ENCODE measurements at places on chromosomes 6 and 20. TPM values are rescaled to one million over a fixed set of nuclear protein-coding genes. Genes with fewer than 3 reads are reported as not detected.

Gene ADTRP
- 29.1 TPM for total RNA-seq

Gene GGTLC1
- total RNA-seq = not detected

Gene TPBG
- not detected for total RNA-seq

Gene ADIG
- total RNA-seq = not detected

Gene ABCC10
- 22.9 TPM for total RNA-seq

Gene TRIM40
- total RNA-seq = not detected

Gene STX16
- 84.0 TPM for total RNA-seq

DNA sequence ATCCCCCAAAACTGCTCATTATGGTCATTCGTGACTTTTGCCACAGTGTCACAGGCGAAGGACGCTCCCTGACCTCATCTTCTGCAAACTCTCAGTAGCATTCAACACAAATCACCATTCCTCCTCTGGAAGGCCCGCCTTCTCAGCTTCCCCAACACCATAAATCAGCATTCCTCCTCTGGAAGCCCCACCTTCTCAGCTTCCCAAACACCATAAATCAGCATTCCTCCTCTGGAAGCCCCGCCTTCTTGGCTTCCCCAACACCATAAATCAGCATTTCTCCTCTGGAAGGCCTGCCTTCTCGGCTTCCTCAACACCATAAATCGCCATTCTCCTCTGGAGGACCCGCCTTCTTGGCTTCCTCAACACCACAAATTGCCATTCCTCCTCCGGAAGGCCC, 288.0 kb upstream of the AGPAT4 start:
- no peaks in the 10 kb centered on the region for H3K36me3 ChIP-seq
- no peak overlapping the region for H3K4me3 ChIP-seq
- H3K4me1 ChIP-seq = no peaks in the 10 kb centered on the region
- no peak overlapping the region for H3K27ac ChIP-seq
- H3K27me3 ChIP-seq = no peaks in the 10 kb centered on the region

GRCh38 chr20:20594171-20594530, 118.3 kb downstream of the RALGAPA2 start:
- peaks cover 6% of the 10 kb centered on the region for H3K36me3 ChIP-seq
- H3K27ac ChIP-seq = no peak overlapping the region
- H3K27me3 ChIP-seq = no peaks in the 10 kb centered on the region

DNA sequence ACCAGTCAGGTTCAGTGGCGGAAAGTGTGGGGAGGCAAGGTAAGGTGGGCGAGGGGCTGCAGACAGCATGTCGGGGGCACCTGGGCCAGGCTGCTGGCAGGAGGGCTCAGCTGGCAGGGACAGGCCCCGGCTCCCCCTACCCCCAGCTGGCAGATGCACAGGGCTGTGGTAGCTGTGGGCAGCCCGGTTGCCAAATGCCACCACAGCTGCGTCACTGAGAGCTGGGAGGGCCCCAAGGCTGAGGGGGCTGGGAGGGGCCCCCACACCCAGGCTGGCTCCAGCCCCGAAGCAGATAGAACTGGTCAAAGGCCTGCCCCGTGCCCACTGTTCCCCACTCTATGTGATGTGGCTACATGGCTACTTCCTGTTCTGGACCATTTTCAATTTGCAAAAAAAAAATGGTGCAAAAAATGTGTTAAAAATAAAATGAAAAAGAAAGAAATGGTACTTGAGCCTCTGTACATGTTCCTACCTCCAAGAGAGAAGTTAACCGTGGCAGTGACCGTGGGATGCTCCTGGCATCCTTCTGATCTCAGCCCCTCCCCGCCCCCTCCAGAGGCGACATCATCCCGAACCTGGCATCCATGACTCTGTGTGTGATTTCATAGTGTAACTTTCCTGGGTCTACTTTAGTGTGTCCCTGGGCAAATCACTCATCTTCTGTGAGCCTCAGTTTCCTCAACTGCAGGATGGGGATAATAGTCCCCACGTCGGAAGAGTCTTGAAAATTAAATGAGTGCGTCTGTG, 64.4 kb downstream of the UBE2V1 start:
- H3K36me3 ChIP-seq = no peaks in the 10 kb centered on the region
- H3K27ac ChIP-seq = no peak overlapping the region
- H3K27me3 ChIP-seq = peaks cover 9% of the 10 kb centered on the region
- H3K4me3 ChIP-seq = no peak overlapping the region
- H3K4me1 ChIP-seq = peaks cover 9% of the 10 kb centered on the region
- peak; percentile 43 for DNase-seq

DNA sequence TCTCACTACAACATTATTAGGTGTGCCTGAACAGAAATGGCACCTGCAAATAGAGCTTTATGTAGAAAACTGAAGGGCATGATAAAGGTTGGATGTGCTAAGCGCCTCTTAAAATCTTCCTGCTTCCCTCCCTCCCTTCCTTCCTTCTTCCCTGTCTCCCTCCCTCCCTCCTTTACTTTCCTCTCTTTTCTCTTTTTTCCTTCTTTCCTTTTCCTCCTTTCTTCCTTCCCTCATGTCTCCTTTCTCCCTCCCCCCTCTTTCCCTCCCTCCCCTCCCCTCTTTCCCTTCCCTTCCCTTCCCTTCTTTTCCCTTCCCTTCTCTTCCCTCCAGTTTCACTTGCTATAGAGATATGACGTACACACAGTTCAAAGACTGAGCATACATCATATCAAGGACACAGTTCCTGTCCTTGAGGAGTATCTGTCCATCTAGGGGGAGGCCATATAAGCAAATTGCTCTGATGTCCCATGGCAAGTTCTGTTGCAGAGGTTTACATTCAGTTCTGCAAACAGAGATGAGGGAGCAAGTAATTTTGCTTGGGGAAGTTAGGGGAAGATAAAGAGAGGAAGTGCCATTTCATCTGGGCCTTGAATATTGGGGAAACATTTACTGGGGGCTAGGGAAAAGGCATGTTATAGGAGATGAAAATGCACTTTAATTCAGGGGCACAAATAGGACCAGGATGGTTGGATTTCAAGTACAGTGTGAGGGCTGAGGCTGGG, 79.0 kb upstream of the EEF1E1 start:
- H3K36me3 ChIP-seq = no peaks in the 10 kb centered on the region
- no peak overlapping the region for H3K27ac ChIP-seq
- no peak overlapping the region for H3K4me3 ChIP-seq
- DNase-seq = no peak

GRCh38 chr6:33209856-33210255, 1.6 kb downstream of the RING1 start:
- H3K27ac ChIP-seq = no peak overlapping the region
- peaks cover 5% of the 10 kb centered on the region for H3K27me3 ChIP-seq
- no peak for DNase-seq
- H3K4me1 ChIP-seq = peaks cover 53% of the 10 kb centered on the region

DNA sequence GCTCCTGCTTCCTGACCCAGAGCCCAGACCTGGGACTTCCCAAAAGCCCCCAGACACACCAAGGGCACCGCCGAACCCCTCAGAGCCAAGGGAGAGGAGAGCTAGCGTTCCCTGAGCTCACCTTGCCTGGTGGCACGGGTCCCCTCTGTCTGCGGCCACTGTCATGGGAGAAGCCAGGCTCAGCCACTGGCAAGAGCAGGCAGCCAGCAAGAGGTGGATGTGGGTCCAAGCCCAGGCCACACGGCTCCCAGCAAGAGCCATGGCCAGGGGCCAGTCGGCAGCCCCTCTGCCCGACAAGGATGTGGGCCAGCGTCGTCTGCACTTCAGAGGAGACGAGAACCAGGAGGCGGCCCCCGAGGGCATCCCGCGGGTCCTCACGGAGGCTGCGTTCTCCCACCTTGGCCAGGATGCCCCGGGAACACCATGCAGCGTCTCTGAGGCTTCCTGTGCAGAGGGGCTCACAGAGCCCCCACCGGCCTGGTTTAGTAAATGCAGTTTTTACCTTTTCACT, 2.2 kb upstream of the PPDPF start:
- H3K36me3 ChIP-seq = peaks cover 15% of the 10 kb centered on the region
- no peak for DNase-seq
- no peak overlapping the region for H3K4me3 ChIP-seq
- no peak overlapping the region for H3K27ac ChIP-seq
- H3K27me3 ChIP-seq = peaks cover 1% of the 10 kb centered on the region
- H3K4me1 ChIP-seq = peaks cover 6% of the 10 kb centered on the region

- no peak for DNase-seq
- H3K4me1 ChIP-seq = peaks cover 10% of the 10 kb centered on the region
- peaks cover 23% of the 10 kb centered on the region for H3K36me3 ChIP-seq
- H3K4me3 ChIP-seq = no peak overlapping the region
These were observed 10.8 kb downstream of the UFL1 start for GRCh38 chr6:96532399-96532798.

DNA sequence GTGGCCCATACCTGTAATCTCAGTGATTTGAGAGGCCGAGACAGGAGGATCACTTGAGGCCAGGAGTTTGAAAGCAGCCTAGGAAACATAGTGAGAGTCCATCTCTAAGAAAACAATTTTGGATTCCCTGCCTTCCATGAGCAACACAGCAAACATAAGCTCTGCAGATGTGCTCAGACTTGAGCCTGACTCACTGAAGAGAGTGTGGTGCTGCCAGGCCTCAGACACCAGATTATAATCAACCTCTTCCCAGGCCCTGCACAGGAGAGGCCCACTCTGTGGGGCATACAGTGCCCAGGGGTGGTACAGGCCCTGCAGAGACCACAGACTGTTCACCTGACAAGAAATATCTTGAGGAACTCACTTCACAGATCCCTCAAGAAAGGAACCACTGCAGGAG, 19.9 kb downstream of the HLA-DPB1 start:
- H3K27me3 ChIP-seq = peaks cover 13% of the 10 kb centered on the region
- H3K27ac ChIP-seq = no peak overlapping the region
- no peaks in the 10 kb centered on the region for H3K4me1 ChIP-seq

DNA sequence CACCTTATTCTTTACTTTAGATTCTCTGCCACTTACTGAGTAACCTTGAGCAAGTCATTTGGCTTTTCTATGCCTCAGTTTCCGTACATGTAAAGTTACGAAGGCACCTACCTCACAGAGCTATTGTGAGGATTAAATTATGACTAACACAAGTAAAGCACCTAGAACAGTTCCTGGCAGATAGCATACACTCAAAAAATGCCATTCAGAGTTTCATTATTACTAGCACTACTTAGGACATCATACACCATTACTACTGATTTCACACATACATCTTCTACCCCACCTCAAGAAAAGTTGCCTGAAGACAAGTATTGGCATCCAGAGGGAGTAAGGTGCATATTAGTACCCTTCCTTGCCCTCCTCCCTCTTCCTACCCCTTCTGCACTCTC, 107.8 kb downstream of the OGFRL1 start:
- H3K27ac ChIP-seq = no peak overlapping the region
- H3K27me3 ChIP-seq = peaks cover 4% of the 10 kb centered on the region
- no peaks in the 10 kb centered on the region for H3K36me3 ChIP-seq

DNA sequence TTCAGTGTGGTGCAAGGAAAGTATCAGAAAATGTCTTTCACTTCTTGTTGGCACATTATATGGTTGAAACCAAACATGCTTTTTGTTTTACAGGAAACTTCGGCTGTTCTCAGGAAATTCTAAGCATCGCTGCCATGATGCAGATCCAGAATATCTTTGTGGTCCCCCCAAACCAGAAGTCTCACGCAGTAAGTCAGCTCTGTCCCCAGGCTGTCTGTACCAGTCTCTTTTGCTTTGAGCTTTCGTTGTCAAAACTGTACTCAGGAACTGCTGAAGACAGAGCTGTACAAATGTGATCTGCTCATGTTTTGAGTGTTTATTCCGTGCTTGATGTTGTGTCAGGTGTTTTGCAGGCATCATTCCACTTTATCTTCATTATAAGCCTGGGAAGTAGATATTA, 59.6 kb downstream of the DHX35 start:
- H3K36me3 ChIP-seq = peaks cover 65% of the 10 kb centered on the region
- H3K4me3 ChIP-seq = no peak overlapping the region
- H3K4me1 ChIP-seq = peaks cover 44% of the 10 kb centered on the region
- H3K27me3 ChIP-seq = no peaks in the 10 kb centered on the region
- H3K27ac ChIP-seq = no peak overlapping the region

DNA sequence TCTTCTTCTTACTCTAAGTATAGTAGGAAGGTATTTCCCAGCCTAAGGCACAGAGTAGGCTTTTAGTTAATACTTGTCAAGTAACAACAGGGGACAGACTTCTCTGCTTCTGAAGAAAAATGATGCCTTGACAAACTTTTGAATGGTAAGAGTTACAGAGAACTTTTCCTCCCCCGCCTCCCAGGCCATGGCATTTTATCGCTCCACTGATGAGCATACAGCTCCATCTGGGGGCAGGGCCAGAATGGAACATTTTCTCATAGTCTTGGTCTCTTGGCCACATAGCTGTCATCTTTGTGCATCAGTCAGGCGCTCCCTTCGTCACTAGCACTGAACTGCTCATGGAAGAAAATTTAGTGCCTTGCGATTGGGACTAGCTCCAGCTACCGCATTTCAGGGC, 1066.8 kb upstream of the CITED2 start:
- no peak for DNase-seq
- no peak overlapping the region for H3K27ac ChIP-seq
- H3K27me3 ChIP-seq = no peaks in the 10 kb centered on the region
- H3K4me1 ChIP-seq = no peaks in the 10 kb centered on the region

DNA sequence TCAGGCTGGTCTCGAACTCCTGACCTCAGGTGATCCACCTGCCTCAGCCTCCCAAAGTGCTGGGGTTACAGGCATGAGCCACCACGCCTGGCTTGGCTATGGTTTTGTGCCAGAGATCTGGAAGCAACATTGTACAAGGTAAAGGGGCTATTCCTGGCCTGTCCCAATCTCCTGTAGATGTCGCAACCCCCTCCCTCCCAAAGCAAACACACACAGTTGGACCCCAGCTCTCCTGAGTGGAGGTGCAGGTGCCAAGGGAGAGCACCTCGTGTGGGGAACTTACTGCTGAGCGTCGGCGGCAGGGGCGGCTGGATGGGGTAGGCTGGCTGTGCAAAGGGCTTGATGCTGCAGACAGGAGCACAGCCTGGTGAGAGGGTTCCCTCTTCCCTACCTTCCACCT, 8.8 kb downstream of the RPL10A start:
- H3K27me3 ChIP-seq = peaks cover 2% of the 10 kb centered on the region
- H3K4me3 ChIP-seq = no peak overlapping the region
- H3K36me3 ChIP-seq = peaks cover 9% of the 10 kb centered on the region
- H3K27ac ChIP-seq = no peak overlapping the region

DNA sequence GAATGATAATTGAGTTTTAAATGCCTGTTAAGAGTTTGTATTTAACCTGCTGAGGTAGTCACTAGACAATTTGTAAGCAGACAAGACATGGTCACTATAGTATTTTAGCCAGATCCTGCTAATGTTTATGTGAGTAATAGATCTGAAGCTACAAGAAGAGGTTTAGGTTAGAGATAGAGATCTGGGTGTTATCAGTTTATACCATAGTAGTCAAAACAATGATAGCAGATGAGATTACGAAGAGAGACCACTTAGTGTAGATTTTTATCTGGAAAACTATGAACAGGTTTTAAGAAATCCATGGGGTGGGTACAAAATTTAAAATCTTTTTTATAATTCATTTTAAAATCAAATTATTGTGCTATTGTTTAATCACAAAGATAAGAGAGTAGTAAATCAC, 47.5 kb downstream of the PHIP start:
- no peak overlapping the region for H3K4me3 ChIP-seq
- H3K36me3 ChIP-seq = peaks cover 36% of the 10 kb centered on the region
- H3K4me1 ChIP-seq = peaks cover 45% of the 10 kb centered on the region
- no peak for DNase-seq
- H3K27me3 ChIP-seq = no peaks in the 10 kb centered on the region
